ENCODE measurements at places on chromosomes 1 and 21. TPM values are rescaled to one million over a fixed set of nuclear protein-coding genes. Genes with fewer than 3 reads are reported as not detected.

Gene MPL
- total RNA-seq = not detected

DNA sequence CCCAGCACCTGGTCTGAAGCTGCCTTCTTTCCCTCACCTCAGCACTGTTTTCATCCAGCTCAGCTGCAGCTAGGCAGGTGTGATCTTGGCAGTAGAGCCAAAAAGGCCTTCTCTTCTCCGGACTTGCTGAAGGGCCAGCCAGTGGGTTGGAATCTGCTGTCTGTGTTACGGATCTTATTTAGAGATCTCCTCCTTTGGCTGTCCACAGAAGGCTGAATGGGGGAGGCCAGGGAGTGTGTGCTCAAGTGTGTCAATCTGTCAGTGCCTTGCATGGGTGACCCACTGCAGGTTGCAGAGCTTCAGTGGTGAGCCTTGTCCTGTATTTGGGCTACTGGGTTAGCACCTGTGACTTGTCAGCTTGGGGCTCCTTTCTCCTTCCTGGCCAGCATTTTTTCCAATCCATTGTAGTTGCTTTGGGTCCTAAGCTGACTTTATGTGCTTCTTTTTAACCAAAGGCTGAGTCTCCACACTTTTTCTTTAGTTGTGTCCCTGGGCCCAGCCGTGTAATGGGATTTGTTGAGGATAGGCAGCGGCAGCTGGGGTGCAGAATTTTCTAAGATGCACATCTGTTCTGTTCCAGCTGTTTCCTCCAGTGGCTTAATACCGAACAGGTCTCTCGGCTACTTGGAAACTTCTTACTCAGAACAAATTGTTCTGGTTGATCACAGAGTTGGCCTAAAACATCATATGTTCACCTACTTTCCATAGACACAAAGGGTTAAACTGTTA lies 126.8 kb downstream of the PEX14 start:
- peak; percentile 23 for DNase-seq

DNA sequence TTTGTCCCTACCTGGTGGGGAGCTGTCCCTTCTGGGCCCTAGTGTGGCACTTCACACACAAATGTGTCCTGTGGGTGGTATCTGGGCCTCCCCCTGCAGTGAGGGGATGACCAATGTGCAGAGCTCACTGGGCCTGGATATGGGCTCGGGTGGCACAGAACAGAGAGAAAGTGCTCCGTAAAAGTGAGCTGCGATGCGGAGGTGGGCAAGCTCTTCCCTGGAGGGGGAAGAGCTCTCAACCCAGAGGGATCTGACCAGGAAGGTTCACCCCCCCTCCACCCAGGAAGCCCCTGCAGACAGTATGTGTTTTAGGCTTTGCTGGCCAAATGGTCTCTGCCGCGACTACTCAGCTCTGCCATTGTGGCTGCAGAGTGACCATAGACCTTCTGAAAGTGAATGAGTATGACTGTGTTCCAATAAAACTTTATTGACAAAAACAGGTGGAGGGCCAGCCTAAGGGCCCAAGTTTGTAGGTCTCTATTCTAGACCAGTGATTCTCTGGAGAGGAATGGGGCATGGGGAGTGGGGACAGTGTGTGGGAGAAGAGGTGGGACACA lies 8.6 kb upstream of the ITGB2 start:
- DNase-seq = peak; percentile 35

DNA sequence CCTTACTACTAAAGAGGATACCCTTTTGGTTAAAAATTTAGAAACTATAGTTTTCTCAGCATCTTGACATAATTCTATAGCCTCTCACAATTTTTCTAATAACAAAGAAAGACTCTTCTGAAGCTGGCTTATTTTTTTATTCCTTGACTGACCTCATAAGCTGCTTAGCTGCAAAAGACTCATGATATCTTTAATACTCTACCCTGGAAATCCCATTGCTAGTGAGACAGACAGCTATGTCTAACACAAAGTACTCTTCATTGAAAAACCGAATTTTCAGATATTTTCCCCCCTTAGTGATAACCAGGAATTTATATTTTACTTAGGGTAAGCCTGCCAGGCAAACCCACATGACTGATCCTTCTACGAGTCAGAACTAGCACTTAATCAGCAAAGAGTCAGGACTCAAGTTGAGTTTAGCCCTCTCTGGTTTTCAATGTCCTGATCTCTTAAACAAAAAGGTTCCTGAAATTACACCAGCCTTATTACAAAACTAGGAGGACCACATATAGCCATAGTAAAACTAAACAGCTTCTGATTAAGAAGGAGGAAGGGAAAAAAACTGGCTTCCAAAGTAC lies 56.9 kb downstream of the ENAH start:
- DNase-seq = no peak

GRCh38 chr1:151693057-151693651 lies 23.4 kb downstream of the CELF3 start:
- DNase-seq = peak; percentile 33

DNA sequence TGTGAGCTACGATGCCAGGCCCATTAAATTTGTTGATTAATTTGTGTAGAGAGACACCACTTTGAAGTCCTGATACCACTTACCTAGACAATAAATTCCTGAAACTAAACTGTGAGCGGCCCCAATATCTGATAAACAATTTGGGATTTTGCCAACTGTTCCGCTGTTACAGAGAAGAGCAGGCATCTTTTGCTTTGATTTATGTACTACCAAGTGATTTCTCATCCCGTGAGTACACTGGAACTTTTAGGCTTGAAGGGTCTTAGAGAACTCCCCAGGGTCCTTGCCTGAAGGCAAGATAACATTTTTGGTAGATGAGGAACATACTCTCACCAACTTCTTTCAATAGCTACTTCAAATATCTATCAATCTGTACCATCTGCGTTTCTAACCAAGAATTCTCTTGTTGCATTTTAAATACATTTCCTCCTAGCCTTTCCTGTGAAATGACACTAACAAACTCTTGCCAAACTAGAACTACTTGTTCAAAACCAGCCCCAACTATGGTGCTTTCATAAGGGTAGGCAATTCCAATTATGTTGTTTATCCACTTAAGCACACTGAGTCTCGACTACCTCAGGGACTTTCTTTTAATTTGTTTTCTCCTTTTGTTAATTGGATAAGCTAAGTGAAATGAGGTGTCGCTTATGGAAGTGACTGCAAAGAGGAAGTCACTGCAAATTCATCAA lies 23.2 kb upstream of the SLC30A1 start:
- no peak for DNase-seq

DNA sequence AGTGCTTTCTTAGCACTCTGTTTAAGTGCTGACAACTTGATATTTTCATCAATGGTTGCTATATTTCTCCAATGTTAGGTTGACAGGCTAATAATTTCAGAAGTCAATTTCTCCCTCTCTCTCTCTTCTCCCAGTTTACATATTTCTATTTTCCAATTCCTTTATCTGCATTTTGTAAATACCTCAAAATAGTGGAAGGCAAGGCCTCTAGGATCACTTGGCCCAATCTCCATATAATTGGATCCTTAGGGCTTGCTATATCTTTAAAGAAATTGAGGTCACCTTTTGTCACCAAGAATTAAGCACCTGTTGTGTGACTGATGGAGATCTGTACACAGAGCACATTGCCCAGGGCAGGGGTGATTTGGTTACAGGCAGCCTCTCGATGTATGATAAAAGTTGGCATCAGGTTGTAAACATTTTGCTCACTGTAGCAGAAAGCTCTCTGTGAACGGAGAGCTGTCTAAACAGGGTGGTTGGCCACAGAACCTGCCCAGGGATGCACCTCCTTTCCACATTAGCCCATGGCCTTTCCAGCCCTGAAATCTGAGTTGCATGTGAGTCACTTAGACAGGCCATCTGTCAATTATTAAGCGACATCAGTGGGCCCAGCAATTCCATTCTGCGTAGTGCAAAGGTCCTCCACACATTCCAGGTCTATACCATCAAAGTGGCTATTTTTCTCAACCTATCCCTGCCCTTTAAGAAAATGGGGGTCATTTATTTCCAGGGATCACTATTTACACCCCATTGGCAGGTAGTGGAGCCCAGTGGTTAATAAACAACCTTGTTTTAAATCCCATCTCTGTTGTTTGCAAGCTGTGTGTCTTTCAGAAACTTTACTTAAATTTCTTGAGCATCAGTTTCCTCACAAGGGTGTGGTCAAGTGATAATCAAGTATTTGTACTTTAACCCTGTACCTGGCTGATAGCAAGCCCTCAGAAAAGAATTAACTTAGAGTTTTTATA lies 29.1 kb upstream of the IRF2BP2 start:
- DNase-seq = peak; percentile 90

- DNase-seq = no peak
Measured at GRCh38 chr1:199472018-199472417, 555.5 kb upstream of the NR5A2 start.

DNA sequence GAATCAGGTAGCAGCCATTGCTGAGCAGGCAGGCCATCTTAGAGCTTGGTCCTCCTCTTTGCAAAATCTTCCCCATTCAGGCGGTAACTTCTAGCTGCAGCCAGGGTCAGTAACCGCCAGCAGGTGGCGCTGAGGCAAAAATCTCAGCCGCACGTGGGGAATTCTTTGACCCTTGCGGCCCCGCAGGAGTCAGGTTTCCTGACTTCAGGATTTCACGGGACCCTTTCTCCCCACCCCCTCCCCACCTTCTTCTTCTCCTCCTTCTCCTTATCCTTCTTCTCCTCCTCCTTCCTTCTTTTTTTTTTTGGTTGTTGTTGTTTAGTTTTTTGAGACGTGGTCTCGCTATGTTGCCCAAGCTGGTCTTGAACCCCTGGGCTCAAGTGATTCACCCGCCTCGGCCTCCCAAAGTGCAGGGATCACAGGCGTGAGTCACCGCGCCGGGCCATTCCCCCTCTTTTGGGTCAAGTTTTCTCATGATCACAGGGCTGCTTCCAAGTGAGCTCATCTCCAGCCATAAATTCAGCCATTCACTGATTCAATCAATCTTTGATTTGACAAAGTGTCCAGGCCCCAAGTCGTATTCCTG lies 33.4 kb upstream of the TENT5B start:
- peak; percentile 51 for DNase-seq

- peak; percentile 35 for DNase-seq
Measured at GRCh38 chr1:212179394-212180076, 105.7 kb upstream of the PPP2R5A start.

GRCh38 chr1:14112613-14113012 lies 412.6 kb downstream of the PRDM2 start:
- no peak for DNase-seq

- peak; percentile 27 for DNase-seq
Measured at GRCh38 chr1:16677552-16678431, 11.0 kb upstream of the RNU1-3 start.

Gene PRAMEF27
- not detected for total RNA-seq

- peak; percentile 88 for DNase-seq
Measured at GRCh38 chr1:210598135-210598652, 269.5 kb downstream of the HHAT start.

DNA sequence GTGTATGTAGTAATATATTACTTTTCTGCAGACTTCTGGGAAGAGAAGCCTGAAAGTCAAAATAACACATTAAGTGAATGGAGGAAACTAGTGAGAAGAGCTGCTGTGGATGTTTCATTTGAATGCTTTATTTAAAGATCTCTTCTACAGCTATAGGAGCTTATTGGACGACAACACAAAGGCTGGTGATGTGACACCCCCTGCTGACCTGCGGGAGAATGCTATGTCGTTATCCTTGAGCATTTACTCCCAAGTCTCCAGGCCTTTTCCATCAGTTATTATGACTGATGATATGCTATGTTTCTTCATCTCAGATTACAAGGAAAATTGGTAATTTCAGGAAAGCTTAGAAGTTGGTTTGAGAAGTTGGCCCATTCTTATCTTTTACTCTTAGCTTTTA lies 22.3 kb upstream of the PLA2G4A start:
- no peak for DNase-seq

DNA sequence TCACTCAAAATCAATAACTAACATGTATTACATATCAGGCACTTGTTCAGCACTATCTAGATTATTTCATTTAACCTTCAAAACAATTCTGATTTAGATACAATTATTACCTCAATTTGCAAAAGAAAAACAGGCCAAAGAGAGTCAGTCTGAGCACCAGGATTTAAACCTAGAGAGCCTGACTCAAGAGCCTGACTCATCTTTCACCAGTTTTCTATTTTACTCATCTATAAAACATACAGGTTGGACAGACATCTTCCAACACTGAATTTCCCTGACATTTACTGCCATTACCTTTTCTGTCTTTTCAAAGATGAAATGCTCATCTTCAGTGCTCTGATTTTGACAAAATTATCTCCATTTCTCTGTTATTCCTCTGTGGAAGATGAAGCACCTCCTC lies 116.5 kb downstream of the MRPL39 start:
- no peak for DNase-seq

DNA sequence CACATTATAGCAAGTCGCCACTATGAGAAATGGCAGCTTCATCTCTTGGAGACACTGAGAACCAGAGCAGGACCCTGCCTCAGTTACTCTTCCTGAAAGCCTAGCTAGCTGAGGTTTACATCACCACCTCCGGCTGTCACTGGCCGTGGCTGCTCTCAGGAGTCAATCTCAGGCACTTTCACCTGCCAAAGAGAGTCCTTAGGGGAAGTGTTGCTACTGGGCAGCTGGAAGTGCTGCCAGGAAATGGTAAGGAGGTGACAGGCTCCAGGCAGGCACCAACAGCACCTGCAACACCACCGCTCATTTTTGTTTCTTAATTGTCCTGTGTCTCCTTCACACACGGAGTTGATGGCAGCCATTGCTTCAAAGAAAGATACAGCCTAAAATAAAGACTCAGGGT lies 92.5 kb downstream of the DSCAM start:
- DNase-seq = no peak

Gene TRIM45
- 11.6 TPM for total RNA-seq

GRCh38 chr1:230792691-230793462 lies 45.7 kb downstream of the CAPN9 start:
- DNase-seq = no peak

GRCh38 chr1:1528301-1529267 lies 11.8 kb downstream of the TMEM240 start:
- DNase-seq = no peak

DNA sequence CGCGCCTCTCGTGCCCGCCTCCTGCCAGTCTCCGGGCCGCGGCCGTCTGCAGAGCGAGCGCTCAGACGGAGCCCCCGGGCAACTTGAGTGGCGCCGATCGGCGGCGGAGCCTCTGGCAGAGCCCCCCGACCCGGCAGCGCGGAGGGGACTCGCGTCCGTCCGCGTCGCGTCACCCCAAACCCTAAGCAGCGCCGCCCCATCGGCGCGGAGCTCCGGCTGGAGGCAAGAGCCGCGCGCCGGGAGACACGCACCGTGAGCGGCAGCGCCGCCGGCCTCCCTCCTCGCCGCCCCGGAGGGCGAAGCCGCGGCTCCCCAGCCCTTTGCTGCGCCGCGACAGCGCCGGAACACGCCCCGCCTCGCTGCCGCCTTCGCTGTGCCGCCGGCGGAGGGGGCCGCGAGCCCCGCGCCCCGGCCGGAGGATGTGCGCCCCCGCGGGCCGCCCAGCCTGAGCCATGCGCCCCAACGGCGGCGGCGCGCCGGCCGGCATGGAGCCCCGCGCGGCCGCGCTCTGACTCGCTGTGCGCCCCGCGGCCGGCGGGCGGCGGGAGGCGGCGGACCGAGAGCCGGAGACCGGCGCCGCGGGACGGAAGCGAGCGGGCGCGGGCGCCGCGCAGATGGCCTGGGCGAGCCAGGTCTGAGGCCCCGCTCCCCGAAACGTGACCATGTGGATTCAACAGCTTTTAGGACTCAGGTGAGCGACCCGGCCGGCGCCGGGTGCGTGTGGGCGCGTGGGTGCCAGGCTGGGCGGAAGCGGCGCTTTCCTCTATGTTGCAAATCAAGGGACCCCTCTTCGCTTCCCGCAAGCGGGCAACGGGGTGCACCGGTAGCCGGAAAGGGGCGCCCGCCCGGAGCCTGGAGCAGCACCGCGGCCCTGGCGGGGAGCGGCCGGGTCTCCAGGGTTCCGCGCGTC lies 610 bp downstream of the AJAP1 start:
- DNase-seq = peak; percentile 37

Gene OR2T5
- total RNA-seq = not detected

- DNase-seq = no peak
Measured at GRCh38 chr1:99551812-99552614, 93.9 kb upstream of the PALMD start.
